ENCODE measurements at places on chromosomes 3 and 15. TPM values are rescaled to one million over a fixed set of nuclear protein-coding genes. Genes with fewer than 3 reads are reported as not detected.

The SLCO2A1 gene
- polyA plus RNA-seq, result 5.1 TPM

DNA sequence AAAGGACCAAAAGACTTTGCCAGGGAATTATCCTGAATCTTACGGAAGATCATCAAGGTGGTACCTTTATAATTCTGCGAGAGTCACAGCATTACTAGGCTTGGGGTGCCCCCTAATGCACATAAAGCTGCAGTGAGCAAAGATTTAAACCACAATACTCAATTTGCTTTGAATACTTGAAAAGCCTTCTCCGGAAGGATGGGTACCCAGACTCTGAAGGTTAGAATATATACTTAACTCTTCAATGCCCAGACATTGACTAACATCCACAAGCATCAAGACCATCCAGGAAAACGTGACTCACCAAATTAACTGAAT lies 117.8 kb upstream of the KCNH8 start:
- DNase-seq, result peak; percentile 2

- DNase-seq, result peak; percentile 34
These were observed 14.7 kb downstream of the PGBD4 start for GRCh38 chr15:34116620-34117019.

DNA sequence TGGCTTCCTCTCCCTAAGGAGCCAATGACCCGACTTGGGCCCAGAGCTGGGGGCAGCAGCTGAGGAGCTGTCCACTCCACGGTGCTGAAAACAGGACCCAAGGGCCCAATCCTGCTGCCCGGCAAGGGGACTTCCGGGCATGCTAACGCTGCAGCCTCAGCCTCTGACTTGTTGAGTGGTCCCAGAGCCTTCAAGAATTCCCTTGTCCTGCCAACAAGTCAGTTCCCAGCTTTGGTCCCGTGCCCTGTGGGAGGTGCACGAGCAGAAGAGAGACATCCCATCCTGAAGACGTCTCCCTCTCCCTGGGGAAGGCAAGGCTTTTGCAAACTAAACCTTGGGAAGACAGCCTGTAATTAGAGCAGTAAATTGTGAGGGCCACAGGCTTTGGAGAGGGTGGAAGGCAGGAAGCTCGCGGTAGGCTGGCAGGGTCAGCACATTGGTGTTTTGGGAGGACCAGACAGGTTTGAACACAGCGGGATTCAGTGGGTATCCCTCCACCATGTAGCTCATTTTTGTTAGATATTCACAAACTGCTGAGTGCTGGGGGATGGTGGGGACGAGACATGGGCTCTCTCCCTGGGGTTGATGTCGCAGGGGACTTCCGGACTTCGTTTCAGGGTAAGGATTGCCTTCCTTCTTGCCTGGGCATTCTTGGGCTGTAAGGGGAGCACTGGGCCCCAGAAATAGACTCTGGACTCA lies 29.8 kb upstream of the PRR23E start:
- DNase-seq, result peak; percentile 33

DNA sequence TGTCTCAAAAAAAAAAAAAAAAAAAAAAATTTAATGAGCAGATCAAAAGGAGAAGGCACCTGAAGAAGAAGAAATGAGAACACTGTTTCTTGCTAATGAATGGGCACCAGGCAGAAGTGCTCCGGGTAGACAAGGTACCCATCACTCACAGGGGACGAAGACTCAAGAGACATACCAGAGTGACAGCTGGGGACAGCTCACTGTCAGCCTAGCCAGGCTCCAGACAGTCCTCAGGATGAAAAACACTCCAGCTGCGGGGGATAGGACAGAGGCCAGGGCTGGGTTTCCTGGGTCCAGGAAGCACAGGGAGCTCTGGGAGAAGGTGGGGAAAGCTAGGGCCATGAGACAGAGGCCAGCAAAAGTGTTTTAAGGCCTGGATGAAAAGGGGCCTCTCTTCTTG lies 48.5 kb upstream of the PARL start:
- DNase-seq, result no peak

- no peak for DNase-seq
These were observed 187.0 kb downstream of the NTRK3 start for GRCh38 chr15:88069561-88069960.

- no peak for DNase-seq
These were observed 17.5 kb upstream of the SKOR1 start for GRCh38 chr15:67807836-67808235.

DNA sequence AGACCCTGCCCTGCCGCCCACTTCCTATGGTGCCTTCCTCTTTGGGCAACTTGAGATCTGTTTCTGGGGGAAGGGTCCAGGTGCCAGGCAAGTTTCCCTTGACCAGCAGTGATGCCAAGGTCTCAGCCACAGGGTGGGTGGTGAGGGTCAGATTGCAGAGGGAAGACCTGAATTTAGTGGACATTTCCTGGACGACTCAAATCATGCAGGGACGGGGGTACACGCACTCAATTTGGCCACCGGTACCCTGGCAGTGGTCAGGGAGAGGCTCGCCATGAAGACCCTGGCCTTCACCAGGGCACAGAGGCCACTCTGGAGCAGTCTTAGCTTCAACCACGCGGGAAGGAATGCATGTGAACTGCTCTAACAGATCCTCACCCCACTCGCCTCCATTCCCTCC lies 1.5 kb upstream of the GRIP2 start:
- no peak for DNase-seq

The PCCB gene
- polyA plus RNA-seq, result 31.1 TPM

The ELL3 gene
- 2.6 TPM for polyA plus RNA-seq

All from muscle of back (tissue), 13 donors.